NCI-H774 (cell line): ENCODE measurements at places on chromosomes 2 and 18.

DNA sequence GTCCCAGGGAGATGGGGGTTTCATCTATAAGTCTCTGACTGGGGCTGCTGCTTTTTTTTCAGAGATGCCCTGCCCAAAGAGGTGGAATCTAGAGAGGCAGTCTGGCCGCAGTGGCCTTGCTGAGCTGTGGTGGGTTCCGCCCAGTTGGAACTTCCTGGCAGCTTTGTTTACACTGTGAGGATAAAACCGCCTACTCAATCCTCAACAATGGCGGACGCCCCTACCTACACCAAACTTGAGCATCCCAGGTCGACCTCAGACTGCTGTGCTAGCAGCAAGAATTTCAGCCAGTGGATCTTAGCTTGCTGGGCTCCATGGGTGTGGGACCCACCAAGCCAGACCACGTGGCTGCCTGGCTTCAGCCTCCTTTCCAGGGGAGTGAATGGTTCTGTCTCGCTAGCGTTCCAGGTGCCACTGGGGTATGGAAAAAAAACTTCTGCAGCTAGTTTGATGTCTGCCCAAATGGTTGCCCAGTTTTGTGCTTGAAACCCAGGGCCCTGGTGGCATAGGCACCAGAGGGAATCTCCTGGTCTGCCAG is 152.6 kb upstream of the CYP26B1 start:
- DNase-seq, result no peak

DNA sequence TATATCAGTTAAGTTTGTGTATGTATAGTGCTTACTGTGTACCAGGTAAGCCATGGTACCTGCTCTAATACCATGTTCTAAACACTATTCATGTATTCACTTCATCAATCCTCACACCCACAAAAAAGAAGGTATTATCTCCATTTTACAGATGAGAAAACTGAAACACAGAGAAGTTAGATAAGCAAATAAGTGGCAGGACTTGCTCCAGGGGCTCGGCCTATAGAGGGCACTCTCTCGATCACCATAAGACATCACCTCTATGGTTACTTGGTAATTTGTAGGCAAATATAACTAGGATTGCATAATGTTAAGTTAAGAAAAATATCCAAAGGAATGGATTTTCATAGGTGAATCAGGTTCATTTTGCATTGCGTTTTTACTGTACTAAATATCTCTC is 118.1 kb upstream of the FN1 start:
- no peak for DNase-seq

- DNase-seq, result no peak
Measured at GRCh38 chr2:14901737-14902136, 269.2 kb downstream of the LRATD1 start.

- no peak for DNase-seq
Measured at GRCh38 chr2:199807966-199808365, 43.0 kb downstream of the FTCDNL1 start.

- no peak for DNase-seq
Measured at GRCh38 chr2:103265521-103265920, 503.7 kb downstream of the TMEM182 start.

- peak; percentile 30 for DNase-seq
Measured at GRCh38 chr2:219441451-219442255, 7.0 kb downstream of the SPEG start.

DNA sequence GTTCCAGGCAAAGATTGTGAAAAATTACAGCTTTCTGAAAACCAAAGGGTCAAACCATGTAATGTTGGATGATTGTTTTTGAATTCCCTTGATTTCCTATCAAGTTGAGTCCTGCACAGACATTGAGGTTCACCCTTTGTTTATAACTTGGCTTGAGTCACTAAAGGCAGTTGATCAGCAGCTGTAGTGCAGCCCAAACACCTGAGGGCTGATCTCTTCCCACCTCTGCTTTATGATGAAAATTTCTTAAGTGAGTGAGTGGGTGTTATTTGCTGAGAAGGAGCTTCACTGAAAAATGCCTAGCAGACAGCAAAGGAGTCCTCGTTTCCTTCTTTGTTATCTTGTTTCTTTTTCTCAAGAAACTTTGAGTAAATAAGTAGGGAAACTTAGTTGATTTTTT is 31.9 kb upstream of the BMPR2 start:
- no peak for DNase-seq

GRCh38 chr2:209636076-209636475 is 135.6 kb upstream of the UNC80 start:
- DNase-seq, result no peak

- no peak for DNase-seq
Measured at GRCh38 chr2:101759162-101759561, 61.7 kb downstream of the MAP4K4 start.

DNA sequence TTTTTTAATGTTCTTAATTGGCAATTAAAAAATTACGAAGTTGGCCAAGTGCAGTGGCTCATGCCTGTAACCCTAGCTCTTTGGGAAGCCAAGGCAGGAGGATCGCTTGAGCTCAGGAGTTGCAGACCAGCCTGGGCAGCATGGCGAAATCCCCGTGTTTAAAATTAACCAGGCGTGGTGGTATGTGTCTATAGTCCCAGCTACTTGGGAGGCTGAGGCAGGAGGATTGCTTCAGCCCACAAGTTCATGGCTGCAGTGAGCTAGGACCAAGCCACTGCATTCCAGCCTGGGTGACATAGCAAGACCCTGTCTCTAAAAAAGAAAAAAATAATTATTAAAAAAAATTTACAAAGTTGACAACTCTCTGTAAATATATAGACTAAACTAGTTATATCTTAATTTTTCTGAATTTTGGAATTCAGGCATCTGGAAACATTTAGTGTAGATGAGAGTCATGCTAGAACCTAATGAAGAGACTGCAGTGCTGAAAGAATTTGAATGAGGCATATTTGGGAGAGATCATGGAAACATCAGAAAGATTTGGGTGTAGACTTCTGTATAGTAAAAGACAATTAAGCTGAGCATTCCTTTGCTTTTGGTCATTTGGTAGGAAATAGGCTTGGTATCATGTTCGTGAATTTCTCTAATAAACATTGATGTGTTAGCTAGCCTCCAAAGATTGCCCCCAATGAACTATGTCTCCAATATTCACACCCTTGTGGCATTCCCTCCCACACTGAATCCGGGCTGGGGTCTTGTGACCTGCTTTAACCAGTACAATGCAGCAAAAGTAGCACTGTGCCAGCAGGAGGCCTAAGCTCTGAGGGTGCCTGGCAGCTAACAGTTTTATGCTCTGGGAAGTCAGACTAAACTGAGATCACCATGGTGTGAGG is 4.2 kb upstream of the ROCK1 start:
- DNase-seq, result no peak

DNA sequence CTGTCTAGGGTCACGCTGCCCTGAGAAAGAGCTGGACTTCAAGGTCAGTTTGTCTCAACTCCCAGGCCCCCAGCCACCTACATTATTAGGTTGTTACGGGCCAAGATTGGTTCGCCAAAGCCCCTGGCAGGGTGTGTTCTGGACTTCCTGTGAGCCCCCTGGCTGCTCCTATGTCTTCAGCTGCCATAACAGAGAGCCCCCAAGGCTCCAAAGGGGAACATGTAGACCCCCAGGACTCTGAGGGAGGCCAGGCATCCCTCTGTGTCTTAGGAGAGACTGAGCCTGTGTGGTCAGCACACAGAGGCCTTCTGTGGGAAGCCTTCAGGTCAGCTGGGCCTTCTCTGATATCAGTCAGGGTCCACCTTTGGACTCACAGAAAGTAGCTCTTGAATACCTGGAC is 58.3 kb downstream of the INHBB start:
- DNase-seq, result no peak

DNA sequence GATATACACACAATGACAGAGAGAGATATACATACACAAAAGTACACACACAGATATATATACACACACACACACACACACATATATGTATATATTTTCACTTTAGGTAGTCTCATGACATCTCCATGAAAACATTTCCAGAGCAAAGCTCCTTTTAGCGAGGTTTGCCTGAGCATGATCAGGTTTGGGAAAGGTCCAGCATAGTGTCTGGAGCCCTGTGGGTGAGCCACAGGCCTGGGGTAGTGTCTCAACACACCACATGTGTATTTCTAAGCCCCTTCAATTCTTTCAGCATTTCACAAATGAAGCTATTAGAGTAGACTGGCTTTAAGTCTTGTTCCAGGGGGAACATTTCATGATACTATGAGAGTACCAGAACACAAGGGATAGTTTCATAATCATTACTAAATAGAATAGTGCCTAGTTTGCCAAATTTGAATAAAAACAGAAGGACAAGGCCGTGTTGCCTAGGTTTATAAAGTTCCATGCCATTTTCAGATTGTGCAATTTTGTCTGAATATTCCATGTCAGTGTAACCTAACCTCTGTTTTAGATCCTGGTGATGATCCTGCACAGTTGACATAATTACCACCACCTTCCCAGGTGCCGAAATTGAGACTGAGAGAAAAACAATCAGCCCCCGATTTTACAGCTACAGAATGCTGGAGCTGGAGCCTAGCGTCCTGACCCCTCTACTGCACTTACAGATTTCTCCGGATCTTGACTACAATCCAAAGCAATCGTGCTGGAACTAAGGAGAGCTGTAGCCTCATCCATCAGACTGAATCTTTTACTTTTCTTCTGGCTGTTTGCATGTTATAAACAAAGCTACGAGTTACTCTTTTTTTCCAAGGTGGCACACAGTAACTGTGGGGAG is 332.7 kb downstream of the CYRIA start:
- DNase-seq, result no peak

DNA sequence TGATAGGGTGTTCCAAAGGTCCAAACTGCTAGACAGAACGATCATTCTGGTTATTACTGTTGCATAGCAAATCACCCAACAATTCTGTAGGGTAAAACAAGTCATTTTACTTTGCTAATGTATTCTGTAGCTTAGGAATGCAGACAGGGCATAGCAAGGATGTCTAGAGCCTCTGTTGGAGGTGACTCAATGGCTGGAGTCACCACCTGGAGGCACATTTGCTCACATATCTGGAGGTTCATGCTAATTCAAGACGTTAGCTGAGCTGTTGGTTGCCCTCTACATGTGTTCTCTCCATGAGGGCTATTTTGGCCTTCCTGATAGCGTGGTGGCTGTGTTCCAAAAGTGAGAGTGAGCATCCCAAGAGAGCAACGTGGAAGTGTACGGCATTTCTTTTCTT is 22.5 kb upstream of the ST8SIA3 start:
- DNase-seq, result no peak

- DNase-seq, result no peak
Measured at GRCh38 chr2:68921646-68922045, 31.0 kb downstream of the GKN2 start.

GRCh38 chr2:128308889-128309279 is 9.8 kb downstream of the HS6ST1 start:
- no peak for DNase-seq

DNA sequence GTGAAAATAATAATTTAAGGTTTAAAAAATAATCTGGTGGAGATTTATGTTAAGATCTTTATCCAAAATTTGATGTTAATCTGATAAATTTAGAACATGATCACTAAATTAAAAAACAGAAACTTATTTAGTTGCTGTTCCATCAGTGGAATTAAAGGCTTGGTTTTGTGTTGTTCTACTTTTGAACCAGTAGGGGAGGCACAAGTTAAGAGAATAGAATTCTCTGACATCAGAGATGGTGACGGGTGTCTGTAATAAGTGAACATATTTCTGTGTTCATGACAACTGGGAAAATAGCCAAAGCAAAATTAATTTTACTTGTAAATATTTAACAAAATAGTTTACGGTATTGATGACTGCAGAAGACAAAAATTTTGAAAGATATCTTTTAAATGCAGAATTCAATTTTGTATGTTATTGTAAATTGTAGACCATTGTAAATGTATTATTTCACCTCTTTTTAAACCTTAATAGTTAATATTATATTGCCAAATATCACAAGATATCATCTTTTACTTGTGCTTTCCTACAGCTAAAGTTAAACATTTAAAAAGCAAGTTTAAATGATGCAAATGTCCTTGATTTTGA is 106.0 kb downstream of the UBR3 start:
- peak; percentile 43 for DNase-seq

DNA sequence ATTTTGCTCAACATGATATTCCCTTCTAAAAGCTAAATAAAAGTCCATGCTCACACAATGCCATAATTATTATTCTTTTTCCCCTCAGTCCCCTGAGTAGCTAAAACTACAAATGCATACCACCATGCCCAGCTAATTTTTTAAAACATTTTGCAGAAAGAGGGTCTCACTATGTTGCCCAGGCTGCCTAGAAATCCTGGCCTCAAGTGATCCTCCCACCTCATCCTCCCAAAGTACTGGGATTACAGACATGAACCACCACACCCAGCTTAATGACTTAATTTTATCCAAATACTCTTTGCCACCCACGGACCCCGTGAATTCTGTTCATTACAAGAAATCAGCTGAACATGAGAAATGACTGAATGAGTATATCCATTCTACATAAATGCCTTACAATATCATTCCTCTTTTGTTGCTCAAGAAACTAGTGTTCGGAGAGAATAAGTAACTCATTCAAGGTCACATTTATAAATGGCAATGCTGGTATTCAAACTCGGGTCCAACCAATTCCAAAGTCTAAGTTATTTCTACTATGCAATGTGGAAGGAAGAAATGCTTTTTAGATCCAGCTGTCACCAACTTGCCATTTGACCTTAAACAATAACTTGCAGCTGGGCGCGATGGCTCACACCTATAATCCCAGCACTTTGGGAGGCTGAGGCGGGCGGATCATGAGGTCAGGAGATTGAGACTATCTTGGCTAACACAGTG is 59.8 kb downstream of the NOL10 start:
- no peak for DNase-seq

DNA sequence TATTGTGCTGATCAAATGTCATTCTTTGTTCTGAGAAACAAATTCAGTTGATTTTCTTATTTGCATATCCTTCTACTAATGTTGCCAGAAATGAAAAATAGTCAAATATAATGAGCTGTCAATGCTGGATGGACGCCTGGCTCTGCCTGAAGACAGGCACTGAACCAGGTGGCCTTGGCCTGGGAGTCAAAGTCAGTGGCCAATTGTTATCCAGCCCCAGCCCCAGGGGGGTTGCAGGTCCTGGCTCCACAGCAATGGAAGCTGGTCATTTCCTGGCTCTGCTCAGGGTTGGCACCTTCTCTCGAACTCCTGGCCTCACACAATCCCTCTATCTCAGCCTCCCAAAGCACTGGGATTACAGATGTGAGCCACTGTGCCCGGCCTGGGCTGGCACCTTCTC is 176.8 kb upstream of the GLI2 start:
- DNase-seq, result no peak

- no peak for DNase-seq
Measured at GRCh38 chr2:231425291-231425810, 29.8 kb downstream of the B3GNT7 start.
